Right cardiac atrium (tissue), 5 donors: ENCODE measurements at places on chromosomes 5 and 9. TPM values are rescaled to one million over a fixed set of nuclear protein-coding genes. Genes with fewer than 3 reads are reported as not detected.

The TSLP gene
- 3.9 TPM for polyA plus RNA-seq

The ERCC6L2 gene
- polyA plus RNA-seq: 6.8 TPM

The PCDHGA4 gene
- 1.7 TPM for polyA plus RNA-seq

The APBA1 gene
- polyA plus RNA-seq: 3.5 TPM

DNA sequence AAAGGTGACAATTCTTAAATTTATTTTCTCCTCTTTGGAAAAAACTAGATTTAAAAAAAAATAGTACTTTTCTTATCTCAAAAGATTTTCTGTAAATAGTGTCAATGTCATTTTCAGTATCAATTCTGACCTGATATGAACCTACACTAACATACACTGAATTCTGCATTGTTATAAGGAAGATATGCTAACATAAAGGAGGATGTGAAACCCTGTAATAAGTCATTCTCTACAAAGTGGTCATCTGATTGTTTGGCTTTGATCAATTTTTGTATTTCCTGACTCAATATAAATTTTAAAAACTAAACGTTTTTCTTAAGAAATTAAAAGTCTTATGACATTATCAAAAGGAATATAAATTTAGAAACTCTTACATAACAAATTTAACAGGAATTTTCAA lies 233.6 kb upstream of the EDIL3 start:
- no peak for DNase-seq

GRCh38 chr5:100659080-100659795 lies 124.1 kb downstream of the FAM174A start:
- no peak for DNase-seq

- no peak for DNase-seq
Observed at GRCh38 chr9:123234853-123235252, 33.5 kb downstream of the STRBP start.

DNA sequence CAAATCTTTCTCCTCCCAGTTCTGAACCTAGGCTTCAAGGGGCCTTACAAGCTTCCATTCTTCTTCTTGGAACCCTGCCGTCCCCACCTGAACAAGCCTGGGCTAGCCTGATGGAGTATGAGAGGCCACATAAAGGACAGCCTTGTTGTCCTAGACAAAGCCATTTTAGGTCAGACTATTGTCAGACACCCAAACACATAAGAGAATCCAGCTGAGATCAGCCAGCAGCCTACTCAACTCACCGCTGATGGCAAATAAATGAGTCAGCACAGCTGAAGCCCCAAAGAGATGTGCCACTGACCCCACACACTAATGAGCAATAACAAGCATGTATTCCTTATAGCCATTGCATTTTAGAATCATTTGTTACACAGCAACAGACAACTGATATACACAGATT lies 33.8 kb downstream of the SVEP1 start:
- DNase-seq: no peak

DNA sequence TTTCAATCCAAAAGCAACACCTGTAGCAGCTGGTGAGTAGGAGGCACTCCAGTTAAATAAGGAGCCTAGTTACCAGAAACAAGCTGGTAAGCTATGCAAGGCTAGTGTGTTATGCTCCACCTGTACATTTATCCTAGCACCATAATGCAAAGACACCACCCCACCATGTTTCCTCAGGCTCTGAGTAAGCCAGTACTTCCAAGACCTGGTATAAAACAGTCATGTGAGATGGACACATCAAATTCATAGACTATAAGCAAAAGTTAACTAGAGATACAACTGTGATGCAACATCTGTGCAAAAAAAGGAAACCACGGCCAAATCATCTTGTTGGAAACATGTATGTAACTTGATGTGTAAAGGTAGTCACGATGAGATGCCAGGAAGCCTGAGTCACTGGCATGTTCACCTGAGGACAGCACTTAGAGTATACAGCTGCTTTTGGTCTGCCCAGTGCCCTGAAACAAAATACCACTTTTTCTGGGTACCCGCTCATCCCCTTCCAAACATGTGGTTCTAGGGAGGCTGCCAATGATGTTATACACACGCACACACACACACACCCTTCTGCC lies 66.1 kb downstream of the CDK5RAP2 start:
- no peak for DNase-seq

DNA sequence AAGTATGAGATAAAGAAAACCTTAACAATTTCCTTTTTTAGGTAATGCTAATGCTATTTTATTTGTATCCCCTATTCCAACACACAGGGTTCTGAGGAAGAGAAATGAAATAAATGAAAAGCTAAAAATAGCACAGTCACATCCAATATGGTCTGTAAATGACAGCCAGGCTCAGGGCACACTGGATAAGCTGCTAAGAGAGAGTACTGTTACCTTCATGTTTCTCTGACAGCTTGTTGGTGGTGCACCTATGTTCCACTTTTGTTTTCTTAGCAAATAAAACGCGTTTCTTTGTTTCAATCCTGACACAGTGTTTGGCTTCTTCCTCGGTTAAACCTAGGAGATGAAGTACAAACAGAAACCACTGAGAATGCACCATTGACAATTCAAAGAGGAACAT lies 41.3 kb downstream of the C6 start:
- DNase-seq: no peak

DNA sequence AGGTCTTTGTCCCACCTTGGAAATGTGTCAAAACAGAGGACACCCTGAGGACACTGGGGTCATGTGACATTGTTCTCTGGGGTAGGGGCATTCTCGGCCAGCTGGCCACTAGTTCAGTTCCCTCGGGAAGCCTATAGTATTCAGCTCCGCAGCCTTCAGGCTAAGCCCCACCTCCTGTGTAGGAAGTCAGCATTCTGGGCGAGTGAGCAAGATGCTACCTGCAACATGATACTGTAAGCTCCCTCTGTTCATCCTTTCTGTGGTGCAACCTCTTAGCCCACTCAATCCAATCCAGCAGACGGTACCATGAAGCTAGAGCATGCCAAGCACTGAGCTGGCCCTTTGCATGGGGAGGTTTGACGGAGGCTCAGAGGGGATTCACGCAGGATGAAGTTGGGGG lies 5.3 kb downstream of the NTNG2 start:
- DNase-seq: peak; percentile 17

DNA sequence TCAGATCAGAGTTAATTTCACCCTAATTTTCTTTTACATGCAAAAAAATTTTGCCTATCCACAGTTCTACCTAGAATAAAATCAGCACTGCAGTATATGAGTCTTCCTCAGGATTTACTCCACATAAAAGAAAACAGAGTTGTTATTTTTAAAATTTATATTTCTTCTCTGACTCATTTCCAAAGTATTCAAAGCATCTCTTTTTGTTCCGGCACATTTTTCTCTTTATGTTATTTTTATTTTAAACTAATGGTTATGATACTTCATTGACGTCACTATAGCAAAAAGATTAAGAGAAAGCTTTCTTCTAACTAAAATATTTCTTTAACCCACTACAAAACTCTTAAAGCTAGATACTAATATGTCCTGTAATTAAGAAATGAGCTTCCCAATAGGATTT lies 590.4 kb downstream of the PRELID2 start:
- no peak for DNase-seq

DNA sequence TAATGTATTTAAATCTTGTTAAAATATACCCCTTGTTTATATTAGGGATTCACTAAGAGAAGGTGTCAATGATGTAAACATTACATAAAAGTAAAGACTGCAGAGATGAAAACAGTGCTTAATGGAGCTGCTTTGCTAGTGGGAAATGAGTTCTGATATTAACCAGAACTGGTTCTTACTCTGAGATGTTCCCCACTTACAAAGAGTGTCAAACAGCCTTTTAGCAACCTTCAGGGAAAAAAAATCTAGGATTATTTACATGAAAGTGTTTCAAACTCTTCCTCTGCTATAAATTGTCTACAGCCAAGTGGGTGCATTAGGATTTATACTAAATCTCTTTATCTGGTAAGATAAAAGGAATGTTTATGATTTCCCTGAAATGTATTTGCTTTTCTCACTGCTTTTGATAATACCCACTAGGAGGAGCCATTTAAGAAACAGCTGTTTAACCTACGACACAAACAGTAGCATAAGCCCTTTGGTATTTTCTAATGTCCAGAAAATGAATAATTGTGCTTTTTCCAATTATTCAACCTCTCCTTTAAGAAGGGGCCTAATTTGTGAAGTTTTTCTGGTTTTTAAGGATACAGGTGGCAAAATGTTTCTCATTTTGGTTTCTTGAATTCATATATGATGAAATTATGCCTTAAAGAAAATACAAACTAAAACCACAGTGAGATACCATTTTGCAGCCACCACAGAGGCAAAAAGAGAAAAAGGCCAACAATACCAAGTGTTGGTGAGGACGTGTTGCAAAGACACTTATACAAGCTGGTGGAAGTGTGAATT lies 186.3 kb downstream of the TLE4 start:
- no peak for DNase-seq
